SJSA1 (cell line): ENCODE measurements at places on chromosomes 1 and 21. TPM values are rescaled to one million over a fixed set of nuclear protein-coding genes. Genes with fewer than 3 reads are reported as not detected.

DNA sequence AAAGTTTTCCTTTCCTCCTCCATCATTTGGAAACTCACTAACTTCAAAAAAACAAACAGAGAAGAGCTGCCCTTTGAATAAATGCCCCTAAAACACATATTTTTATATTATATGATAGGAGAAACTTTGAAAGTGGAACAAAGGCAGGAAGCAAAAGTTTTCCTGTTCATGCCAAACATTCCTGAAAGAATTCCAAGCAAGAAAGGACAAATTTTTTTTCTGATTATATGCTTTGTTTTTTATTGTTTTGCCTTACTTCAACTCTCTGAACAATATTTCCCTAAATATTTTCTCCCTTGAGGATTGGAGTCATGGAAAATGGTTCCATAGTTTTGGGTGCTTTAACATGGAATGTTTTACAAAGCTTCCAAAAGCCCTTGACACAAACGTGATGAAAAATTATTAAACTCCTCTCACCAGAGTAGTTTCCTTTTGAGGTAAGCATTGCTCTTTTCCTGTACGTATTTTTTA, 638.5 kb upstream of the CAMK1G start:
- peak; percentile 37 for DNase-seq

The EVA1B gene
- 103 and 159 TPM in 2 replicates for total RNA-seq

DNA sequence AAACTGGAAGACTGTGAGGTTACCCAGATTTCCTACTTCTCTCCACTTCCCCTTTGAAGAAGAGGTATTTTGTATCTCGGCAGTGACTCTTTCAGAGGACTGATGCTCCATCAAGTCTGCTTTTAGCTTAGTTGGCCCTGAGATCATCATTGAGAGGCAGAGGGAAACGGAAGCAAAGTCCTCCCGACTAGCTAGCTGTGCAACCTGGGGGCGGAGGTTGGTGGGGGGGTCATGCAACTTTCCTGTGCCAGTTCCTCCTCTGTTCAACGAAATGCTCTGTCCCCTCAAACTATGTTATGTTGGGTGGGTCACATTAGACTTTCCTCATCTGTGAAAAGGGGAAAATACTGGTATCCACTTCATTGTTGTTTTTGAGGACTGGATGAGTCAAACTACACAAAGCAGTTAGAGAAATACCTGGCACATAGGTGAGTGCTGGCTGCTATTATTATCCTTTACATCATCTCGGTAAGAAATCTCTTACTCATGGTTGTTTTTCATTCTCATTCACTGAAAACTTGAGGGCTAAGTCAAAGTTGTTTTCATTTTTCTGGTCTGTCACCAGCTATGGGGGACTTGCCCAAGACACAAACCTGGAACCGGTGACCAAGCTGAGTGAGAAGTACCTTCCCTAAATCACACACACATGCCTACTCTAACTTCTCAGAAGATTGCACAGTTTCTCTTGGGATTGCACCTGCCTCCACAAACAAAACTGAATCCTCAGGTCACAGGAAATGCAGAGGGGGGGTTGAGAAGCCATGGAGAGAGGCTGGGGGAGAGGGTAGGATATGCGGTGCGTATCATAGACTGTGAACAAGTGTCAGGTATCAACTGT, 83.3 kb downstream of the ABCA4 start:
- DNase-seq: no peak

The DNAJC28 gene
- 1.6 TPM in 1 of 2 replicates, not detected in the other for total RNA-seq

- no peak for DNase-seq
Observed at GRCh38 chr21:46483300-46484295, 24.9 kb downstream of the DIP2A start.

The ADORA1 gene
- total RNA-seq: not detected in 2 replicates

The C4BPA gene
- total RNA-seq: not detected in 2 replicates

The SYNC gene
- 167 and 209 TPM in 2 replicates for total RNA-seq

DNA sequence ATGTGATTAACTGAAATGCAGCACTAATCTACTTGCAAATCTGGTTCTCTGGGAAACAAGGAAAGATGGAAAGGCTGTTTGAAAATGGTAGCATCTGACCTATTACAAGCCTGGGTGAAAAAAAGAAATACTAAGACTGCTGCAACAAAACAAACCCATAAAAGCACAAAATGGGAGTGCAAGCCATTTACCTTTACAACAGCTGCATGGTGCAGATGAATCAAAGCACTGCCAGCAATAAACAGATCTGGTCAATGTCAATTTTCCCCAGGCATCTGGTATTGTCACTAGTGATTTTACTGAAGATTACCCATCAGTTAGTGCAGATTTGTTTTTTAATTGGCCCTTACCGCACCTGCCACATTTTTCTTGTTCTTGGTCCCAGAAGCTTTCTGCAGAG, 1341.7 kb downstream of the PLA2G4A start:
- no peak for DNase-seq

The FCRL5 gene
- total RNA-seq: not detected in 2 replicates

GRCh38 chr1:98688110-98688739, 26.7 kb downstream of the SNX7 start:
- DNase-seq: no peak

DNA sequence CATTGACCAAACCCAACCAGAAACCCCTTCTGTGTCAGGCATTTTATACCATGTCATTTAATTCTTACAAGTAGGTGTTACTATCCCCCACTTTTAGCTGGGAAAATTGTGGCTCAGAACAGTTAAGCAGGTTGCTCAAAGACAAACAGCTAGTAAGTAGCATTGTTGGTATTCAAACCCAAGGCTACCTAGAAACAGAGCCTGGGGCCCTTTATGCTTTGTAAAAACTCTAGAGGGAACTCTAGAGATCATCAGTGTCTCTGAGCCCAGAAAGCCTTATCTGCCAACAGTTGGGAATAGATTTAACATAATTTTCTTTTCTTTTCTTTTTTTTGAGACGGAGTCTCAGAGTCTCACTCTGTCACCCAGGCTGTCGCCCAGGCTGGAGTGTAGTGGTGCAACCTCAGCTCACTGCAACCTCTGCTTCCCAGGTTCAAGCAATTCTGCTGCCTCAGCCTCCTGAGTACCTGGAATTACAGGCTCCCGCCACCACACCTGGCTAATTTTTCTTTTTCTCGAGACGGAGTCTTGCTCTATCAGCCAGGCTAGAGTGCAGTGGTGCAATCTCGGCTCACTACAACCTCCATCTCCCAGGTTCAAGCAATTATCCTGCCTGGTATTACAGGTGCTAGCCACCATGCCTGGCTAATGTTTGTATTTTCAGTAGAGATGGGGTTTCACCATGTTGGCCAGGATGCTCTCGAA, 48.5 kb upstream of the OSBPL9 start:
- no peak for DNase-seq

The LHX8 gene
- 20.5 and 32.2 TPM in 2 replicates for total RNA-seq

The NBPF6 gene
- not detected in 2 replicates for total RNA-seq
